ENCODE measurements at places on chromosomes 13 and 19. TPM values are rescaled to one million over a fixed set of nuclear protein-coding genes. Genes with fewer than 3 reads are reported as not detected.
A peak's percentile ranks its signal among the peaks of the same experiment; 100 is the strongest.

DNA sequence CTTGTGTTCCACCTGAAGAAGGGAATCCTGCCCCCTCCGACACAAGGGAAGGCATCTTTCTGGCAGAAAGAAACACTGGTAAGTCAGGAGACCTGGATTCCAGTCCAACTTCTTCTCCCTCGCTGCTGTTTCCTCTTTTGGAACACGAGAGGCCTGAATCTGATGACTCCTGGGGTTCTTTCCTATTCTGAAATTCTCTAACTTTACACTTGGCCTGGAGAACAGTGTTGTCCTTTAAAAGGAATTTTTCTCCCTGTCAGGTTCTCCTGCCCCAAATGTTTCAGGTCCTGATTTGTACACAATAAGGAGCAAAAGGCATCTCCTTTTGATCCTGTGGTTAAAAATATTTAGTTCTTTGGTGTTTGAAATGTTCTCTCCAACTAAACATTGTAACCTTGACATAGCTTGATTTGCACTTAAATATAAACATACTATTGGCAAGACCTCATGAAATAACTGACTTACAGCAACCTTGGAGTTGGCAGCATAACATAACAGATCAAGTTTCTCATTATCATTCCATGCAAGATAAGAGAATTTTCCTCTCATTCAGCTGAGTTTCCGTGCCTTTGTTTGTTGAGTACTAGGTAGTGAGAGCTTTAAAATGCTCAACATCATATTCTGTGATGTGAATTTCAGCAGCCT, 244.8 kb downstream of the COG6 start:
- DNase-seq, result no peak

GRCh38 chr13:33109801-33110200, 93.6 kb downstream of the KL start:
- DNase-seq, result no peak

DNA sequence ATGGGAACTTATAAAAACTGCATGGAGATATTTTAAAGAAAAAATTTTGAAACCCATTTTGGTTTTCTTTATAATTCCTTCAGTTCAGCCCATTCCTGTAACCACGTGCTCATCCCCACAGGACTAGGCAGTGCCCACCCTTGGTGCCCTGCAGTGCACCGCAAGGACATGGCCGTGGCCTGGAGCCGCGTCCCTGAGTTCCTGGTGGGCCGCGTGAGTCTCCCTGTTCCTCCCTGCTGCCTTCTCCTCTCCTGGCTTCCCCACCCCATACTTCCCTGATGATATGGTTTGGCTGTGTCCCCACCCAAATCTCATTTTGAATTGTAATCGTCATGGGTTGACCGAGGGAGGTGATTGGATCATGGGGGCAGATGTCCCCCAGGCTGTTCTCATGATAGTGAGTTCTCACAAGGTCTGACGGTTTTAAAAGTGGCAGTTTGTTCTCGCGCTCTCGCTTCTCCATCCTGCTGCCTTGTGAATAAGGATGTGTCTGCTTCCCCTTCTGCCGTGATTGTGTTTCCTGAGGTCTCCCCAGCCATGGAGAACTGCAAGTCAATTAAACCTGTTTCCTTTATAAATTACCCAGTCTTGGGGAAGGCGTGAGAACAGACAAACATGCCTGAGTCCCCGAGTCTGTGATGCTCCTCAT, 31.6 kb upstream of the TFDP1 start:
- peak; percentile 85 for DNase-seq

DNA sequence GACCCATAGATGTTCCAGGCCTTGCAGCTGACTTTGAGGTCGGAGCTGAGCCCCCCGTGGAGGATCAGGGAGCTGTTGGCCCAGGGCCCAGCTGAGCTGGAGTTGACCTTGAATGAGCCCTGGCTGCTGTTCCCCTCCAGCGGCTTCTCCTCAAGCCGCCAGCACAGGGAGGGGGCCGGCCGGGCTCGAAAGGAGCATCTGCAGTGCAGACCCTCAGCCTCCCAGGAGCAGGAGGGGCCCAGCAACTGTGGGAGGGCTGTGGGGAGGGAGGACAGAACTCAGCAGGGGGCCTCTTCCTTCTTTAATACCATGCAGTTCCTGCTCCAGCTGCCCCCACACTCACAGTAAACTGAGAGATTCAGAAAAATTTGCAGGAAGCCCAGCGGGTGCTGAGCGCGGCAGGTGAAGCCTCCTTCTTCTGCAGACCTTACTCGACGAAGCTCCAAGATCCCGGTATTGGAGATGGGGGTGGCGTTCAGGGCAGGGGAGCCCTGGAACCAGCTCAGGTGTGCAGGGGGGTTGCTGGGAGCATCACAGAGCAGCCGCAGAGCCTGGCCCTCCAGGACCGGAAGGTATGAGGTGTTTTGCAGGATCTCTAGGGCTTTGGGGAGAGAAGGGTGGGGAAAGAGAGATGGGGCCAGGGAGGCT, 2.6 kb downstream of the SIGLEC5 start:
- no peak for DNase-seq

- no peak for DNase-seq
Observed at GRCh38 chr13:21703846-21704245, 33.0 kb downstream of the FGF9 start.

DNA sequence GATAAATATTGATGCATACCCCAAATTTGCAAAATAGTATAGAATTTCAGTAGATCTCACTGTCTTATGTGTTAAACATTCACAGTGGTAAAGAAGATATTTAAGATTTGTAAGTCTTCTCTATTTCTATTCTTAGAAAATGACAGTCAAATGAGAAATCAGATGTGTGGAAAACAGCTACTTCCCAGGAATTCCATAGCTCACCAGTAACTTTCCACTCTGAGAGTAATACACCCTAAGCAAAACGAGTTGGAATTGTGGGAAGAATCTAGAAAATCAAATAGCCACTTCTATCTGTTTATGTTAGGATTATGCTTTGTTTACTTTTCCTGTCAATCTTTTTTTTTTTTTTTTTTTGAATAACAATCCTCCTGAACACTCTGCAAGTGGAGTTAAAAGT, 69.1 kb downstream of the FLT1 start:
- DNase-seq, result no peak

GRCh38 chr13:36068991-36069390, 62.2 kb downstream of the DCLK1 start:
- no peak for DNase-seq

DCT gene
- total RNA-seq, result not detected

KLK3 gene
- total RNA-seq, result not detected

MYH14 gene
- total RNA-seq, result 51.6 TPM

MBD3L2 gene
- total RNA-seq, result not detected

PRR36 gene
- total RNA-seq, result not detected

Measured in vagina (tissue), 2 donors.